GOT3 (cell line): ENCODE measurements at places on chromosomes 1 and 21.

DNA sequence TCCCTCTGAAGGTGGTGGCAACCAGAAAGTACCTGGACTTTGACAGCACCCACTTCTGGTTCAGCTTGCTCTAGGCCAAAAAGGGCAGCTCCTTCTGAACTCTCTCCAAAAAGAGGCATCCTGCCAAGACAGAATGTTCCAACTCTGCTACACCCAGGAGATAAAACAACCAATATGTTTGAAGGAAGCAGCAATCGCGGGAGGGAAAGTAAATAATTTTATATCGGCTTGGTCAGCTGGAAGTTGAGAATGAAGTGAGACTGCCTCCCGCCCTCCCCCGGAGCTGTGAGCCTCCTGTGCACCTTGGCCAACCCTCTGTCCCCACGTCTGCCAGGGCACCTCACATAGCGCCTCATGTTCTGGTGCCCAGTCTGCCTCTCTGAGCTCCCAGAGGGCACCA lies 130.3 kb upstream of the ATP1A1 start:
- DNase-seq, result no peak

GRCh38 chr21:18603980-18604379 lies 200.4 kb upstream of the TMPRSS15 start:
- no peak for DNase-seq

DNA sequence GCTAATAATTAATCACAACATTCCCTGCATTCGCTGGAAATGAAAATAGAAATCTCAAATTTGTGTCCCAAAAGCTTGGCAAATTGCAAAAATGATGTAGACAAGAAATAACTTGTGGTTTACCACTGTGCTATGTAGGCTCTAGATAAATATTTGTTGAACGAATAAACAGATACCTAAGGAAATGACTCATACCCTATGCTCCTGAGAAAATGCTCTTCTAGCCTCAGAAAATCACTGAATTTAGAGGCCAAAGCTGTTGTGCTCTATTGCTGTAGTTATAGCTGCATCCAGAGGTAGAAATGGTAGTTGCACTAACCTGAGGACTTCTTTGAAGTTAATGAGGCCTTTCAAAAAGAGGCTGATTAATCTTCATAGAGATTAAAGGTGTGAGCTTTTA lies 142.0 kb upstream of the ZNHIT6 start:
- DNase-seq, result no peak

DNA sequence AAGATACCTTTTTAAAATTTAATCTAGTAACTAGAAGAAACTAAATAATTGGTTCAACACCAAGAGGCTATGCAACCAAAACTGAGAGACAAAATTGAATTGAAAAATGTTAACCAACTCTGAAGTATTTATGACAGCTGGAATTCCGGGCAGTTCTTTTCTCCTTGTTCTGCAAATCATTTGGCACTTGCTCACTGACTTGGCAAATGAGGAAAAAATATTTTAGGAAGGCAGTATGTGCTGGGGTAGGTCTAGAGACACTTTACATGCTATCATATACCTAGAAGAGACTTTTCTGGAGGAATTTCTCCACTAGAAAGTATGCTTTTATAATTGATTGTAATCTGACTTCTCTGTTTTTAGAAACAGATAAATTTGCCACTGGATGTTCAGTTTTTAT lies 22.1 kb upstream of the SH3D21 start:
- no peak for DNase-seq

DNA sequence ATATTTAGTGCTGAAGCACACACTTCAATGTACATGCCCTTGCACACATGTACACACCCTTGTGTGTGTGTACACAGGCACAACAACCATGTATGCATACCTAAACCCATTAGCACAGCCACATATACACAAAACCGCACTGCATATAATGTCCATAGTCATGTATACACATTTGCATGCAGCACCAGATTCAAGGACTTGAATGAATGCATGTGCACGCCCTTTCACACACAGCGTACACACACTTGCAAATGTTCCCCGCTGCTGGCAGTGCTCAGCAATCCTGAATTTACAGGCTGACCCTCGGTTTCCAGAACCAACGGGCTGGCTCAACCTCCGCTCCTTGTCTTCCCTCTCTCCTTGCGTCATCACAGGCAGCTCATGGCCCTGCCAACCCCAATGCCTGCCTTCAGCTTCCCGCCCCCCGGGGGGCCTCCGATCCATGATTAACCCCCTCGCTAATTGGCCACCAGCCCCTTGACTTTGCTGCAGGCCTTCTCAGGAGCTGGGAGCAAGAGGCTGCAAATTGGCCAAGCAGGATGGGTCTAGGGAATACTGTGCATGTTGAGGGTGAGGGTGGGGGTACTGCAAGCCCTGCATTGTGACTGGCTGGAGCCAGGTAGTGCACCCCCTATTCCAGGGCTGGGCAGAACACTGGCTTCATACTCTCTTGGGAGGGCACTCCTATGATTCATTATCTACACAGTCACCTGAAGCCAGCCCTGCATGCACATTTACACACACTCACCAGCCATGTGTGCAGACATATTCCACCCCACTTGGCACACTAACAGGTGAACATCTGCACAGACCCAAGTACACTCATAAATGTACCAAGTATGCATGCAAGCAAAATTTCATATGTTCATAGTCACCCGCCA lies 7.9 kb downstream of the GPR3 start:
- no peak for DNase-seq

- no peak for DNase-seq
Observed at GRCh38 chr1:57422271-57423134, 1.4 kb downstream of the DAB1 start.

DNA sequence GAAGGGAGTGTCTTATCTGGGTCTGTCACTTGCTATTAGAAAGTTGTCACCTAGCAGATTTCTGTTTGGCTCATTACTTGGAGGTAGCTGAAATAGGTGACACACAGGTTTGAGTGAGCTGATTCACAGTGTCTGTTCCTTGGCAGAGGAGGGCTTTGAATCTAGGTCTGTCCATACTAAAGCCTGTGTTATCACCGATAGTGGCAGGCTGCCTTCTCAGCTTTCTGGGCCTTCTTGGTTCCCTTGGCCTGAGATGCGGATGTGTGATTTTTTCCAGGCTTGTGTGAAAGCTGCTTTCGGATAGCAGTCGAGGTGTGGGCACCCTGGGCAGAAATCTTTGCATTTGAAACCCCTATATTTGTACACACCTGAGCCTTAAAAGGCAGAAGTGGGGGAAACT lies 73.9 kb downstream of the ACTL8 start:
- no peak for DNase-seq

- no peak for DNase-seq
Observed at GRCh38 chr1:118563981-118564951, 379.2 kb upstream of the SPAG17 start.

GRCh38 chr1:208420696-208421095 lies 176.5 kb upstream of the PLXNA2 start:
- DNase-seq, result no peak

GRCh38 chr1:12380326-12381249 lies 150.8 kb downstream of the VPS13D start:
- no peak for DNase-seq

DNA sequence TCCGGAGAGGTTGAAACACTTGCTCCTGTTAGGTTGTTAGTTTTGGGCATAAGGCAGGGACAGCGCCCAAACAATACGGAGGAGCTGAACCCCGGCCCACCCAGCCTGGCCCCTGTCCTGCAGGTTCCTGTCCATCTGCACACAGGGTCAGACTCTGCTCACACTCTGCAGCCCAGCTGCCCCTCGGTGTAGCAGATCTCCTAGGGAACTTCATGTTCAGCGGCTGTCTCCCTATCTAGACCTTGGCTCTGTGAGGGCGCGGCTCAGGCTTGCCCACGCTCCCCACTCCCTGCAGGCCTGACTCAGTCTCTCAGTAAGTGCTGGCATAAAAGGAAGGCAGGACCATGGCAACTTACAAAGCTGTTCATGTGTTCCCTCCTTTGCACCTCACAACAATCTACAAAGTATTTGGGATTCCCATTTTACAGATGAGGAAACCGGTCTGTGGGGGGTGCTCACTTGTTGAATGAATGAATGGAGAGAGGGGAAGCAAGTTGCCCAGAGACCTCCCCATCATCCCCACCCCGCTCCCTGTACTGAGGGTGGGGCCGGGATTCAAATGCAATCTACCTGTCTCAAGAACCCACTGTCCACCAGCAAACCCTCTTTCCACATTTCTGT lies 26.2 kb downstream of the ACOT11 start:
- DNase-seq, result no peak

DNA sequence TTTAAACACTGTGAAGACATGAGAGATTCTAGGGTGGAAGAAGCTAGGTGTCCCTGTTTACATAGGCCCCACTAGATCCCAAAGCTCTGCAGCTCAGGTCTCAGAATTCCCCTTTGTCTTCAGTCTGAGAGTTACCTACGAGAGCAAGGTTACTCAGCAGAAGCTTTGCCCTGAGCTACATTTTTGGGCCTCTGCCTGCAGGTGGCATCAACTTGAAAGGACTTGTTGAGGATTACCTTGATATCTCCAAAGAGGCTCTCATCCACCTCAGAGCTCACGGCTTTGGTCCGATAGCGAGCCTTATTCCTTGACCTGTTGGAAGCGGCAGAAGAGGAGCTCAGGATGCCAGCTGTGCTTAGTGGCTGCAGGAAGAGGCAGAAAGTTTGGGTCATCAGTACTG lies 7.0 kb downstream of the CFAP45 start:
- no peak for DNase-seq

- DNase-seq, result no peak
Observed at GRCh38 chr1:166197597-166197996, 30.8 kb upstream of the FAM78B start.

DNA sequence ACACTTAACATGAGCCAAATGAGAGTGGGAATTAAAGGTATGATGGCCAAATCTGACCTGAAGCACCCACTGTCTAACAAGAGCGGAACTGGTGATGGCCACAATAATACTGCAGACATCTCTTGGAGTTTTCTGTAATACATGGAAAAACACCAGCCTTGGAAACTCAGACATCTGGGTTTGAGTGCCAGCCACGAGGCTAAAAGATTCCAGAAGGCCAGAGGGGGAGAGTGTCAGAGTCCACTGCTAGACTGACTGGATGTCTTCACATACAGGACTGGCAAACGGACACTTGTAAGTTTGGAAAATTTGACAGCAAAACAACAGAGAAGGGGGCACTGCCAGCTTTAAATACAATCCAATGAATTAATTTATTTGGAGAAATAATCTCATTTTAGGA lies 175.1 kb downstream of the ADSS2 start:
- no peak for DNase-seq

- no peak for DNase-seq
Observed at GRCh38 chr21:22758478-22758877, 1760.3 kb downstream of the NCAM2 start.

DNA sequence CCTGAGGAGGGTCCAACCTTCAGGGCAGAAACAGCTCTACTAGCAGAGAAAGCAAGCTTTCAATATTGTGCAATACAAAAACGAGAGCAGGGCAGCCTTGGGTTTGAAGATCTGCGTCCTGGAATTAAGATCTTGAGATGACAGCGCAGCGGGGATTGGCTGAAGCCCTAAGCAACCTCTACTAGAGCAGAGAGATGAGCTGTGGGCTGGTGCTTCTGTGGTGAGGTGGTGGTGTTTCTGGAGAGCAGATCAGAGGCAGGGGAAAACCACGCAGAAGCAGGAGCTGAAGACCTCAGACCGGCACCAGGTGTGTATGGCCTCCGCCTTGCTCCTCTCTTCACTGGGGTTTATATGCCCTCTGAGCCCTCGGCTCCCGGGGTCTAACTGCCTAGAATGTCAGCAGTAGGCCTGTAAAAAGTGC lies 12.5 kb downstream of the TRAF3IP3 start:
- no peak for DNase-seq

DNA sequence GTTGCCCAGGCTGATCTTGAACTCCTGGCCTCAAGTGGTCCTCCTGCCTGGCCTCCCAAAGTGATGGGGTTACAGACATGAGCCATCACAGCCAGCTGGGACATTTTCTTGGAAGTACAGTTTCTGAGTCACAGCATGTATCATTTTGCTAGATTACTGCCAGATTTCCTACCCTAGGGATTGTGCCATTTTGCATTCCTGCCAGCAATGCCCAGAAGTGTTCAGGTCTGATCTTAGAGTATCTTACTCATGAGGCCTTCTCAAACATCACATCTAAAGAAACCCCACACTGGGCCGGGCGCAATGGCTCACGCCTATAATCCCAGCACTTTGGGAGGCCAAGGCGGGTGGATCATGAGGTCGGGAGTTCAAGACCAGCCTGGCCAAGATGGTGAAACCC lies 10.2 kb downstream of the BMP8A start:
- peak; percentile 49 for DNase-seq

GRCh38 chr1:59738152-59738551 lies 76.6 kb upstream of the HOOK1 start:
- no peak for DNase-seq

DNA sequence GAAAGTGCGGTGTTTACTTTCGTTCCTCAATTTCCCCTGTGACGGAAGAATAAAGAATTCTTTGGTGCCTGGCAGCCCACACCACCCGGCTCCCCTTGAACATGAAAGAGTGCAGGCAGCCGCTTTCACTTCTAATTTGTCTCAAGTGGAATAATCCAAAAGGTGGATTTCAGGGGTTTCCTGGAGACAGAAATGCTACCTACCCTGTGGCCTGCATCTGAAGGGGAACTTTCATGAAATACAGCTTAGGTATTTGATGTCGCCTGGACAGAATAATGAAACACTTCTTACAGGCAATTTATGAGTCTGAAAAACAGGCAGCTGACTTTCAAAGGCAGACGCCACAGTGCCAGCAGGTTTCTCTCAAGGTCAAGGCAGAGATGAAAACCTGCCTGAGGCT lies 169.5 kb upstream of the USP24 start:
- no peak for DNase-seq

- DNase-seq, result no peak
Observed at GRCh38 chr1:25067518-25068251, 137.6 kb upstream of the RUNX3 start.

GRCh38 chr1:67760030-67760821 lies 73.0 kb downstream of the GNG12 start:
- no peak for DNase-seq

DNA sequence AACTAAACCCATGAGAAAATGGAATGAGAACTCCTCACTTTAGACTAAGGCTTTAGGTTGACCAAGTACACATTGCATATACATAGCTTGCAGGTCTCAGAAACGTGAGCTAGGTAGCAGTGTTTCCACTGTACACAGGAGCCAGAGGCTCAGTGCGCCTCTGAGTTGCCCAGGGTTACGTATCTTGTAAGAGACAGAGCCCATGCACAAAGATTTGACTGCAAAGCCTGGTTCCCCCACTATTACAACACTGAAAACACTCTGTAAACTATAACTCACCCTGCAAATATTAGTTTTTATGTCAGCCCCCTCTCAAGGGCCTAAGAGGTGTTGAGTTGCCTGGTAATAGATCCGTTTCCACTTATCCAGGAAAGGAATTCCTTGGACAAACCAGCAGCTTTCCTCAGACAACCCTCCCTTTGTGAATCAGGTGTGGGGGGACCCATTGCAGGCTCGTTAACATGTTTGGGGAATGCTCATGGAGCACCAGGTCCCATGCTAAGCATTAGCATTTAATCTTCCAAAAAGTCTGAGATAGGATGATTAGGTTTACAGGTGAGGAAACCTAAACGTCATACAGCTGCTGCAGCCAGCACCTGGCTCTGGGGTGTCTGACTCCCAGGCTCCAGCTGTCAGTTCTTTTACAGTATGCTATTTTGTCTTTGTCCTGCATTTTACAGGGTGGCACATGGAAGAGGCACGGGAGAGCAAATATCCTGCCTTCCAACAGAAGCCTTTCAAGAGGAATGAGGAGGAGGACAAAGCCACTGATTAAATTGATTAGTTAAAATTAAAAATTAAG lies 25.7 kb downstream of the TENT5C start:
- DNase-seq, result no peak
